Activated T-helper 9 cell treated with anti-CD3 and anti-CD28 coated beads, Interleukin-2, amount 50 U/mL, for 16 hours (primary cell): ENCODE measurements at places on chromosomes 12 and 14.

- DNase-seq, result no peak
Observed at GRCh38 chr12:43776498-43776897, 17.7 kb downstream of the IRAK4 start.

- DNase-seq, result no peak
Observed at GRCh38 chr14:34362641-34363251, 99.3 kb downstream of the SPTSSA start.

DNA sequence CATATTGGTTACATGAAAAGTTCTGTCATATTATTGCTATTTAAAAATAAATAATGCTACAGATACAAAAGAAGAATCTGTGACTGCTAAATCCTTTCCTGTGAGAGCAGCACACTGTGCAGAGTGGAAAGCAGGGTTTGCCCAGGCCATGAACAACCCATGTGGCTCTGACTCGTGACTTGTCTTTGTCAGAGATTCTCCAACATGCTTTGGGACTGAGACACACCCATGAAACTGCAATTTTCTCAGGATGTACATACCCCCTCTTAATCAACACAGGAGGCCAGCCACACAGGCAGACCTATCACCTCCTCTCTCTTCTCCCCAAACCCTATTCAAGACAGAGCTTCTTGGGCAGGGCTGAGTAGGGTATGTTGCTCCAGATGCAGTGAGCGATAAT, 96.8 kb upstream of the NTF3 start:
- no peak for DNase-seq

DNA sequence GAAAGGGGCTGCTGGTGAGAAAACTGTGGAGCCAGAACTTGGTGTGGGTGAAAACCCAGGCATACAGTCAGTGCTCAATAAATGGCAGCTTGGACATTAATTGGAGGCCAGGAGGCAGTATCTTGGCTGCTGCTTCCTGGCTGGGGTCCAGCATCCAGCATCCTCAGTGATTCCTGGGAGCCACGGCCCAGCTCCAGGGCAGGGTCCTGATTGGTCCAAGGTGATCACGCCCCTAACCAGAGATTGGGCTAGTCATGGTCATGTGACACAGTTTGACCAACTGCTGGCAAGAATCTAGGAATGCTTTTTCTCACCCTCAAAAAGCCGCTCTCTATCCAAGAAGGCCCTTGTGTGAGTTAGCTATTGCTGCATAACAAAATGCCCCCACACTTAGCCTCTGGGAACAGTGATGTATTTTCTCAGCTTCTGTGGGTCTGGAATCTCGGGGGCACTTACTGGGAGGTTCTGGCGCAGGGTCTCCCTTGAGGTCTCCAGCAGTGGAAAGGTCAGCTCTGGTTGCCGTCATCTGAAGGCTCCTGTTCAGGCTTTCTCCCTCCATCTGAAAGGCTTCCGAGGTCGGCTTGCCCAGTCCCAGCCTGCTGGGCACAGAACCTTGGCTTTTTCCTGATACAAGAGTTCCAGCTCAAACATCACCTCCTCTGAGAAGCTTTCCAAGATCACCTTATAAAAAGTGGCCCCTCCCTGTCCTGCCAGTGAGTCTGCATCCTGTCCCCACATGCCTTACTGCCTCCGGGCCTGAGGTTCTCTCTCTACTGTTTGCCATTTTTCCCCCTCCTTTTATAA, 119.2 kb upstream of the NCOR2 start:
- DNase-seq, result no peak

DNA sequence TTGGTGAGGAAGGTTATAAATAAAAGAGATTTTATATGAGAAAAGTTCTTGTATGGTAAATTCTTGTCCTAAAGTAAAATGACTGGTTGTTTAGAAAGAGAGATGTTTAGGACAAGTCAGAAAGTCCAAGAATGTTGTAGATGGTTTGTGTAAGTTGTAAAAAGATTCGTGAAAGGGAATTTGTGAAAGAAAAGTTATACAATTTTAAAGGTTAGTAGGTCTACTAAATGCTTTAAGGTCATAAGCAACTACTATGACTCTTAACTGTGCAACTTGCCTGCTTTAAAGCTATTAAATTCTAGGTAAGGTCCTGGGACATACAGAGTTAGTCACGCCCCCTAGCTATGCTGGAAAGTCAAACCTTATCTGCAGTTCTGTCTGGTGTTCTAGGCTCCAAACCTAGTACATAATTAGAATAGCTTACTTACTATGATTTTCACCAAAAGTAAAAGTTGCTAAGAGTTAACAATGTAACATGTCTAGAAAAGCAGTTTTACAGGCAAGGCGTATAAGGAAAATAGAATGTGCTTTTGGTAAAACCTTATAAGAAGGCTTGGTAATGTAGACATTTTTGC, 11.2 kb upstream of the DHRS2 start:
- DNase-seq, result no peak

DNA sequence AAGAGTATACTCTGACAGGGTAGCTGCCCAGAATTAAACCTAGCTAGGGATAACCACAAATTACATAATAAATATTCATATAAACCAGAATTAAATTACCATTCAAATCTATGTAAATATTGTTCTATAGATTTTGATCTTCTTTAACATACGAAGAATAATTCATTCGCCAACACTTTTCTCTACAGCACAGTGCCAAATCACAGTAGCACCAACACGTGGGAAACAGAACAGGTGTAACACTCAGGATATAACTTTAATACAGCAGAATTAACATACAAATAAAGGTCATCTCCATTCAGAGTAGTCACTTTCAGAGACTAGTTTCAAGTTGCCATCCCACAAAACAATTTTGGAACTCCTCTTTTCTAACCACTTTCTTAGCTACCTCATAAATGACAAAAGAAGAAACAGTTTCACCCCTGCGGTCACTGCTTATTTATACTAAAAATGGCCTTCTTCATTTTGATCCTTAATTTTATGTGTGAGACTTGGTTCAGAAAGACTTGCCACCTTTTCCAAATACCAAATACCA, 15.7 kb downstream of the OSBPL8 start:
- no peak for DNase-seq

- no peak for DNase-seq
Observed at GRCh38 chr14:24439830-24440605, 2.6 kb downstream of the SDR39U1 start.

- no peak for DNase-seq
Observed at GRCh38 chr12:76739896-76740295, 24.0 kb upstream of the ZDHHC17 start.

DNA sequence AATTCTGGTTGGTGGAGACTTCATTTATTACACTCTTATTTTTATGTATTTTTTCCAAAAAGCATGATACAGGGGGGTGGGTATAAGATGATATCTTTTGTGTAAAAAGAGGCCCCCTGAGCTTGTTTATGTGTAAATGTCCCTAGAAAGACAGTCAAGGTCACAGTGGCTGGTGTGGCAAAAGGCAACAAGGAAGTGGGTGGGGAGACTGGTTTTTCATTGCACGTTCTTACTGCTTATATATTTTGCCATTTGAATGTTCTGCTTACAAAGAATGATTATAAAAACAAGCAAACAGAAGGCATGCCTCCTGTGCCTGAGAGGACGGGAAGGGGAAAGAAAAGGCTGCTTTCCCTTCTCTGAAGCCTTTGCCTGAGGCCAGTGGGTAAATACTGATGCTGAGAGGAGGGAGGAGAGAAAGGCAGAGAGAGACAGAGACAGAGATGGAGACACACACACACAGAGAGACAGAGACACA, 24.1 kb upstream of the ADIPOR2 start:
- no peak for DNase-seq

DNA sequence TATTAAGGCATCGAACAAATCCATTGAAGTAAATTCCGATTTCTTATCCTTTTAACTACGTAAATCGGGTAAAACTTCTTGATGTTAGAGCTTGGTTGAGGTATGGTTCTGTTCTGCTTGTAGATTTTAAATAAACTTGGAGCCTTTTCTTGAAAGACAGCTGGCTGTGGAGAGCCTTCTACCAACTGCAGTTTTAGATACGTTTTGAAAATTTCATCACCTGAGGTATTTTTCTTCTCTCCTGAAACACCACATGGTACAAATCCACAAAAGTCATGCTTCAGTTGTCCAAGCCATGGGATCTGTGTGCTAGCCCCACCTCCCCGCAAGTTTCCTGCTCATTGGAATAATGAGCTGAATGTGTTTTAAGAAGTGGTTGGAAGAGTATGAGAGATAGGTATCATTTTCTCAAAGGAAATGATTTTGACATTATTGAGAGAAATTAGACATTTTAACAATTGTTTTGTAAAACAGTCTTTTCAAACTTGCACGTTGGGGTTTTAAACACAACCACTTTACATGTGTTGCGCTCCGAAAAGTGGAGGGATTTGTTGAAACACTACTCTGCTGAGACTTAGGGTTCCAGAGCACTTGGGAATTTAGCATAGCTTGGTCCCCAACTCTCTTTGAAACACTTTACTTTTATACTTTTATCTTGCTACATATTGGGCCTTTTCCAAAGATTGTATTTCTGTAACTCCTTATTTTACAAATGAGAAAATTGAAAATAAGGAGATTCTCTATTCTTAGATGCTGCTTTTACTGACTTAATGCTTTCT, 1.4 kb downstream of the PPM1A start:
- DNase-seq, result no peak

DNA sequence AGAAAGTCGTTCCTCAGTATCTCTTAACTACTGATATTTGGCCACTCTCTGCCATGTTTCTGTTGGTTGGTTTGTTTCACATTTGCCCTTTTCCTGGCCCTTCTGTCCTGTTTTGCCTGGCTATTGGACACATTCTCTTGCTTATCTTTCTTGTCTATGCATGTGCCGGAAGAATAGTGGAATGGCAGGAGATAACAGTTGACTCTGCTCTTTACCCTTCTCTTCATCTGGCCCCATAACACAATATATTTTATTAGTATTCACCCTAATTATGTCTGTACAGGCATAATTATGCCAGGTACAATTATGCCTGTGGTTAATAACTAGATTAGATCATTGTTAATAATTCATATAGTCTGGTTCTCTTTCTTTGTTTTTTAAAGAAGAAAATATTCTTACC, 243.5 kb upstream of the LMO3 start:
- DNase-seq, result no peak

DNA sequence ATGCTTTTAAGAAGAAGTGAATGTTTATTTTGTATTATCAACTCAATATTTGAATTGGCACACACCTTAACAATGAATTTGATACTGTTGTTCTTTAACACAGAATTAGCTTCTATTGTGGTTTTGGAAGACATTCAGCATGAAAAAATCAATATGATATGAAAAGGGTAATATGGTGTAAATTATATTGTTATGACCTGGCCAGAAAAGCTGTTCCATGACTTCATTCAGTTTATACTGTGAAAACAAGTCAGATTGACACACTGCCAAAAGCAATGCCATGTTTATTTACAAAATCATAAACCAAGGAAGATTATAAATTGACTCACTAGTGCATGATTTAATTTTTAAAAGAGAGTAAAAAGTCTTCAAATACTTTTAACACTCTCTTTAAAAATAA, 851.4 kb upstream of the SEL1L start:
- DNase-seq, result no peak

DNA sequence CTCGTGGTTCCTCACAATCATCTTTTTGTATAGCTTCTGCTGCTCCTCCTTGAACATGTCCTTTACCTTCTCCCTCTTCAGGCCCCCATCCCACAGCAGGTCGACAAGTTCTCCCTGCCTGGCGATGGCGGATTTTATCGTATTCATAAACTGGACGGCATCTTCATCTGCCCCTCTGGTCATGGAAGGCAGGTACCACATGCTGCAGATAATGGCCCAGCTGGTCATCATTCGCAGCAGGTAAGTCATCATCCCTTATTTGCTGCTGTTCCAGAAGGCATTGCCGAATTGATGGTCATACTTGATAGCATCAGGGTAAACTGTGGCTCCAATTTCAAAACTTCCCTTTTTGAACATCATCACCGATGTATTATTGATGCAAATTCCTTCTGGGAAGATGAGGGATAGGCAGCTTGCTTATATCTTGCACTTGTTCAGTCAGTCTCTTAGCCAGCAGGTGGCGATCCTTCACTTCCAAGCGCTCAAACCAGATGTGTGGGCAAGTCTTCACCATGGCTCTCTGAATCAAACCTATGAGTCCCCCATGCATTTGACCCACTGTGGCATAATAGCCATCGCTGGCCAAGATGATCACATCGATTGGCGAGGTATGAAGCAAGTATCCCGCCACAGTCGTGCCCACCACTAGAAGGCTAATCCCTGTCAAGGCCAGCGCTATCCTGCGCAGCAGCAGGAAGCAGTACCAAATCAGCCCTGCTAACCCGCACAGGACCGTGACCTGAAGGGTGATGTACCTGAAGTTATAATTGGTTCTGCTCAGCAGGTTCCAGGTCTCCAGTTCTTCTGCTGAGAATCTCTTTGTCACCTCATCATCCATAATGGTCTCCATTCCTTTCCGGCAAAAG, 381.5 kb upstream of the STXBP6 start:
- DNase-seq, result no peak

DNA sequence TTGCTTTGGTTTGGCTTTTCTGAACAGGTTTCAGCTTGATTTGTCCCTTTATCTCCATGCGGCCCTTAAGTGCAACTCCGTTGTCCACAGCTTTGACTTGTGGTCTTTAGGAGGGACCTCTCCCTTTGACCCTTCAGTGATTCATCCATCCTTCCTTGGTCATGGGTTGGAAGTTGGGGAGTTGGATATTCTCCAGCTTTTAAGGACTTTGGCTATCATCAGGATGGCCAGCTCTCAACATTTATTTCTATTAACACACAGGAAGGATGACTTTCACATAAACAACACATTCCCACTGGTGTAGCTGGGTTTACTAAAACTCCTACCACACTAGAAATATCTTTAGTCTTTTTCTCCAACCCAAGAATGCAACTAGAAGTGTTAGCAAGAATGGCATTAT, 50.9 kb upstream of the E2F7 start:
- DNase-seq, result no peak

DNA sequence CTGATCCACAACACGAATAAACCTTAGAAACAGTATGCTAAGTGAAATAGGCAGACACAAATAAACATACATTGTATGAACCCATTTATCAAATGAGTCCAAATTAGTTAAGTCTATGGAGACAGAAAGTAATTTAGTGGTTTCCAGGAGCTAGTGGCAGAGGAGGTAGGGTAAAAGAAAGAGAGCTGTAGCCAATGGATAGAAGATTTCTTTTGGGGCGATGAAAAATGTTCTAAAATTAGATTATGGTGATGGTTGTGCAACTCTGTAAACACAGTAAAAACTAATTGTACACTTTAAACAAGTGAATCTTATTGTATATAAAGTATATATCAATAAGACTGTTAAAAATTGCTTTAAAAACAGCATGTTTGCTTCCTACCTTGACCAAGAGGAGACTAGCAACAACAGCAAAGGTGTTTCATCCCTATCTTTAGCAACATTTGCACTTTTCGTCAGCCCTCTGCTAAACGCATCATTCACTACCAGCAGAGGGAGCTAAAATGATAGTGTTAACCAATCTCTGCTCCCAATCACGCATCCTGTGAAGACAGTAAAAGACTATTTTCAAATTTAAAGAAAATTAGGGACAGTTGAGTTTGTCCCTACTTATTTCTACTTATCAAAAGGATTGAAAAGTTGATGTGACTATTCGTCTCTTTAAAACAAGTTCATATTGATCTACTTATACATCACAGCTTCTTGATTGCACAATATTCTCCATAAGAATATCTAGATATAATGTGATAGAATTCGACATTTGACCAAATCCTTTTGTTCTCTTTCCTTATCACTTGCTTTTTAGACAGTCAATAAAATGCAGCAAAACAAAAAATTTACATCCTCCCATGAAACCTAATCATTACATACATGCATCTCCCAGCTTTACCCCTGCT, 24.0 kb upstream of the LGR5 start:
- DNase-seq, result no peak
